Pulmonary artery endothelial cell (primary cell): ENCODE measurements at places on chromosomes 7 and 10.

DNA sequence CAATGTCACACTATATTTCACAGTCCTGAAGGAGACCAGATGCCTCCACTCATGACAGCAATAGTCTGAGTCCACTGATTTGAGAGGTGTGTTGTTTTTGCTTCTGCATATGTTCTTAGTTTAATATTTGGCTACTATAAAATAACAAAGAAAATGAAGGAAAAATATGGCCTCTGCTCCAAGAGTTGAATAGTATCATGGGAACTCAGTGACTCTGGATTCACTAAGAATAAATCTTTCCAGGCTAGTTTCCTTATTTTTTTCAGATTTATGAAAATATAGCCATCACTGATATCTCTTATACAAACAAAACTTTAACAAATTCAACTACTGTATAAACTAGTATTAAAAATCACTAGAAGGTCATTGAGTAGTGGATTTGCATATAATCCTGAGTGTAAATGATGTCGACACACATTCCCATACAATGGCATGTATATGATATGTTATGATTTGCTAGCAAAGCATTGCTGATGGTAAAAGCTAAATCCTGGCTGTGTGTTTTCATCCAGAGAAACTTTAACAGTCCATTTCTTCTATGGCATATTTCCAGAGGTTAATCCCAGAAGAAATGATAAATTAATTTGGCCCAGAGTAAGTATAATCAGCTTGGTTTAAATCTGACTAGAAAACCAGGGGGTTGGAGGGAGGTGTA, 66.0 kb upstream of the VIPR2 start:
- no peak for DNase-seq

GRCh38 chr7:133675510-133676218, 422.8 kb downstream of the EXOC4 start:
- DNase-seq: no peak

DNA sequence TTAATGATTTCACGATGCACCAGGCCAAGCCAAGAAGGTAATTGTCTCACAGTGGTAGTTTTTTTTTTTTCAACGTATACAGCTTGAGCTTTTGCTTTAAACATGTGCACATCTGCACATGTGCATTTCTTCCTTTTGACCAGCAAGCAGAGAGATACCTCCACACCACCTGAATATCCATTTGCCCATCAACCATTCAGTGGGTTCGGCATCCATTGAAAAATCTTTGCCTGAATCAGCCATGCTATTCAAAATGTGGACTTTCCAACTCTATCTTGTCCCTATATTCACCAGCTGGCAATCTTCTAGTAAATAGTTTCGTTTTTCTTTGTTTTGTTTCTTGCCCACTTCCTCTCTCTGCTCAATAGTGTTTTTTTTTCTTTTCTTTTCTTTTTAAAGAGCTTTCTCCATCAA, 7.7 kb upstream of the TRA2A start:
- no peak for DNase-seq

GRCh38 chr10:124651402-124651891, 92.7 kb downstream of the FAM53B start:
- no peak for DNase-seq

- no peak for DNase-seq
Measured at GRCh38 chr7:129262324-129262723, 37.5 kb downstream of the AHCYL2 start.
